Bronchus fibroblast of lung (primary cell): ENCODE measurements at places on chromosomes 13 and 19. TPM values are rescaled to one million over a fixed set of nuclear protein-coding genes. Genes with fewer than 3 reads are reported as not detected.

Gene RBM42
- total RNA-seq: 99.4 and 108 TPM in 2 replicates

Gene BIVM
- total RNA-seq: 15.6 and 19.2 TPM in 2 replicates

Gene PEAK3
- total RNA-seq: 0.15 TPM in 1 of 2 replicates, not detected in the other

Gene CYP4F2
- total RNA-seq: not detected in 2 replicates

Gene SYNE4
- total RNA-seq: 0.15 and 0.17 TPM in 2 replicates

Gene NCLN
- total RNA-seq: 82.4 and 82.7 TPM in 2 replicates

Gene F2RL3
- not detected in 2 replicates for total RNA-seq

Gene C19orf38
- total RNA-seq: 0.15 and 0.17 TPM in 2 replicates

Gene U2AF2
- 197 and 225 TPM in 2 replicates for total RNA-seq

Gene COX7A1
- 6.6 and 13.5 TPM in 2 replicates for total RNA-seq

Gene KLHL1
- total RNA-seq: not detected in 2 replicates

Gene ZNF541
- 0.15 TPM in 1 of 2 replicates, not detected in the other for total RNA-seq

Gene SCEL
- not detected in 2 replicates for total RNA-seq

Gene CALM3
- total RNA-seq: 259 and 274 TPM in 2 replicates

Gene GJB2
- under 0.01 TPM in 1 of 2 replicates, not detected in the other for total RNA-seq

Gene ZNF728
- not detected in 2 replicates for total RNA-seq

Gene MAMSTR
- 5.0 and 5.2 TPM in 2 replicates for total RNA-seq

Gene ZNF784
- 1.9 and 3.0 TPM in 2 replicates for total RNA-seq

Gene KCNK6
- total RNA-seq: 3.2 and 3.4 TPM in 2 replicates

Gene BEST2
- not detected in 2 replicates for total RNA-seq

Gene HSD17B14
- 2.7 and 6.5 TPM in 2 replicates for total RNA-seq

Gene CYP4F3
- total RNA-seq: not detected in 2 replicates

Gene ZNF552
- 3.0 and 4.2 TPM in 2 replicates for total RNA-seq

Gene LYPD3
- 0.50 and 0.59 TPM in 2 replicates for total RNA-seq

Gene PGLYRP2
- total RNA-seq: not detected in 2 replicates

Gene ATP7B
- 1.8 TPM in 2 replicates for total RNA-seq

Gene ADAT3
- total RNA-seq: 1.5 and 3.0 TPM in 2 replicates

Gene ZNF583
- 1.2 and 2.2 TPM in 2 replicates for total RNA-seq
